ENCODE measurements at places on chromosomes 12 and 14.
A peak's percentile ranks its signal among the peaks of the same experiment; 100 is the strongest.

- no peak for DNase-seq
Measured at GRCh38 chr12:4196805-4197420, 76.6 kb upstream of the CCND2 start.

GRCh38 chr14:27243365-27243764 lies 645.5 kb upstream of the NOVA1 start:
- no peak for DNase-seq

DNA sequence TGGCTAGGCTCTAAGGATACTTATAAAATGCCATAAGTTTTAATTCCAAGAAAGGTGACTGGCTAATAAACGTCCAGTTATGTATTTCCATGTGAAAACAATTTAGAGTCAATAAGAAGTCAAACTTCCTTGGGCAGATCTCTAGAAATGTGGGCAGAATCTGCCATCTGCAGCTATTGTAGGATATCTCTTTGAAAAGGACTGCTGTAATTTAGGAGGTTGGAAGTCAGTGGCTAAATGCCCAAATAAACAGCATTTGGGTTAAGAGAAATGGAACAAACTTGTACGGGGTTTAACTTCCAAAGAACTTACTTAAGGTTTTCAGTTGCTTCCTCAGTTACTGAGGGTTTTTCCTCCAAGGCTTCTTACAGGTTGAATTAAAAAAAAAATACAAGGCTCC lies 121.6 kb downstream of the FIGNL2 start:
- DNase-seq, result no peak

GRCh38 chr12:121326996-121327674 lies 25.1 kb downstream of the ANAPC5 start:
- peak; percentile 32 for DNase-seq

GRCh38 chr12:50706606-50707005 lies 57.3 kb upstream of the ATF1 start:
- no peak for DNase-seq

DNA sequence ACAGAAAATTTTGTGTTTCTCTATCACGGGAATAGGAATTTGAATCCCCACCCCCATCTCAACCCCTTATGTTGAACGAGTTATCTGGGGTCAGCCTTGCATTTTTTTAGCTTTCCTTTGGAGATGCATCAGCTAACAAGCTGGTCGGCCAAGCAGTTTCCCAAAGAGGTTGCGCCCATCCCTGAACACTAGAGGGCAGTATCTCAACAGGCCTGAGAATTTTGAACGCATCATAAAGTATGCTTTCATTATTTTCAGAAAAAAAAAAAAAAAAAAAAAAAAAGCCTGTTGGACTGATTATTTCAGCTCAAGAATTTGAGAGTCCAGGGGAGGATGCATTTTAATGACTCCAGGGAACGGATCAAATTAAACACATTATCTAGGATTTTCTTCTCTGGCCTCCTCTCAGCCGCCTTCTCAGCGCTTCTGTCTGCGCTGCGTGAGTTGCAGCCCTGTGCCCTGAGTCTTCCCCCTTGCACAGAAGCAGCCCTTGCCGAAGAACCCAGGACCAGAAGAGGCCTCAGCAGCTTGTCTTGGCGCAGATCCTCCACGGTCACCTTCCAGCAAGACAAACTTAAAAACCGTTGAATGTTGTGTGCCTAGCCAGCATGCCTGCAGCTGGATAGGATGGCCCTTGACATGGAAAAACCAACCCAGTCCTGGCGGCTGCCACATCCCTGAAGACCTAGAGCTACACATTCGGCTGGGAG lies 76.6 kb upstream of the GZMB start:
- DNase-seq, result peak; percentile 58

- DNase-seq, result no peak
Measured at GRCh38 chr14:104898195-104898558, 26.5 kb upstream of the PLD4 start.

- DNase-seq, result peak; percentile 20
Measured at GRCh38 chr12:13208533-13209435, 12.3 kb downstream of the EMP1 start.

- no peak for DNase-seq
Measured at GRCh38 chr12:18570543-18570942, 167.3 kb downstream of the PLCZ1 start.

DNA sequence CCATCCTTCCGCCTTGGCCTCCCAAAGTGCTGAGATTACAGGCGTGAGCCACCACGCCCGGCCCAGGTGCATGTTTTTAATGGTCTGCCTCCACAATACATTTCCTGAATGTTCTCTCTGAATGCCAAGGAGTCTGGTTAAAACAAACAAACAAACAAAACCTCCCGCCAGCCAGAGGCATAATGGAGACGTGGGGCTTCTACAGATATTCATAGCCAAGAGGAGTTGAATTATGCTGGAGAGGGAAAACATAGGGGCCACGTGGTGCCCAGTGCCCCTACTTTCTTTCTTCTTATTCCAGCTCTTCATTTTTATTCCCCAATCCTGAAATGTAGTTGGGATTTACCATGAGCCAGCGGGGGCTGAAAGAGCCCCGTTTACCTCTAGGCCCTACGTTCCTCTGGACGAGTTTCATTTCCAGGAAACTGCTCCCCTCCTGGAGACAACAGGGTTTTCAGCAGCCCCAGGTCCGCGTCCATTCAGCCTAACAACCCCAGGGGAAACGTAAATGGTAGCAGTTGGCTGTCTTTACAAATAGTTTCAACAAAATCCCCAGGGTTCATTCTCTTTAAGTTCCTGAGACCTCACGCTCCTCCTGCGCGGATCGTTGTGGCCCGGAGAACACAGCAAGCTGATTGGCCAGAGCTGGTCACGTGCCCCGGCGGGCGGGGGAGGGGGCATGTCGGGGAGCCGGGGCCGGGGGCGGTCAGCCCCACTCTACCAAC lies 108.5 kb upstream of the ESRRB start:
- peak; percentile 36 for DNase-seq

- DNase-seq, result no peak
Measured at GRCh38 chr14:76613616-76614015, 147.7 kb upstream of the VASH1 start.

- no peak for DNase-seq
Measured at GRCh38 chr12:3726456-3726855, 26.5 kb downstream of the CRACR2A start.

GRCh38 chr14:96383445-96383844 lies 8.5 kb upstream of the AK7 start:
- no peak for DNase-seq

DNA sequence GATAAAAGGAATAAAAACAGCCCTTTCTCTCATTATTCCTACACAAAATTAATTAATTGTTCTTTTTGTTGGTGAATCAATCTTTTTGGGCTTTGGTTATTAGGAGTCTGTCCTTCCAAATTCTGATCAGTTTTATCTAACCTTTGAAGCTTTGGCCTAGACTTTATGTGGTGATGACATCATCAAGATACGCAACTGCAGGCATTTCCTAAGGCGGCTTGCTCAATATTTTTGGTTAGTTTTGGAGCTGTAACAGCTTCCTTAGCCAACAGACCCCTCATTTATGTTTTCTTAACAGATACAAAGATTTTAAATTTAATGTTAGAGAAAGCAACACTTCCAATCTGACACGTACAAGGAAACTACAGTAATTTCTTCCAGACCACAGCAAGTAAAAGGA lies 87.8 kb upstream of the PDE3A start:
- DNase-seq, result no peak

DNA sequence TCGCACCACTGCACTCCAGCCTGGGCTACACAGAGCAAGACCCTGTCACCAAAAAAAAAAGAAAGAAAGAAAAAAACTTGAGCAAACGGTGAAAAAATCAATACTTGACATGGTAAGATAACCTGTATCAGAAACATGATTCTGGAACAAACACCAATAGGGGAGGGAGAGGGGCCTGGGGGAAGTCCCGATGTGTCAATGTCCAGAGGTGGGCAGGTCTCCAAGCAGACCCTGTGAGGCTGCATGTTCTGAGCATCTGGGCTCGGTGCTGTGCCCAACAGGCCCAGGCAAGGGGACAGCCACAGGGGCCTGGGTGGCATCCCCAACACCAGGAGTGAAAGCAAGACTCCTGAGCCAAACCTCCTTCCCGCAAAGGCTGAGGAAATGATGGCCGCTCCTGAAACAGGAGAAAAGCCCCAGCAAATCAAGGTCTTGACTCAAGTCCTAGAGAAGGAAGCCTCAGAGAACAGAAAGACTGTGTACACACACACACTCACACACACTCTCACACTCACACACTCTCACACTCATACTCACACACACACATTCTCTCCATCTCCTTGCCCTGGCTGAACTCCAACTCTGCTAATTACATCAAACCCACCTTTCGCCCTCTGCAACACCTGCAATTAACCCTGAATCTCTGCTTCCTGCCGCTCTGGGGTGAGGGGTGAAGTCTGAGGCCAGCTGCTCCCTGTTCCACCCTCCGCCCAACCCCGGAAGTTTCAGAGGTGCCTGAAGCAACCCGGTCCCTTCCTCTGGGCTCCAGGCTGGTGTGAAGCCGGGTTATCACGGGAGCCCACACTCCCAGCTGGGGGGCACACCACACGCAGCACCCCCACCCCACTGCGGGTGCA lies 20.4 kb downstream of the CCDC88C start:
- no peak for DNase-seq

DNA sequence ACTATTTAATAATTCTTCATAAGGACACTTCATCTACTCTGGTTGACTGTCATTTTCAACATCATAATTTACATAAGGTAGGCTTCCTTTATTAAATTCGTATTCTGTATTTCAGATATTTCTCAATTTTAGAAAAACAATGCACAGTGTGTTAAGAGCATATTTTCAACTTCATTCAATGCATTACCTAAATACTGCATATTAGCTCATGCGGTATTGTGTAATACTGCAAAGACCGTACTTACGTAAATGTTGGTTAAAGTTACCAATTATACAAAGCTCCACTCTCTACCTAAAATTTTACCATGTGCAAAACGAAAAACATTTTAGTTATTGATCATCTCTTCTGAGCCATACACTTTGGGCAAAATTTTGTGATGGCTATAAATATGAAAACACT lies 62.8 kb downstream of the EXOC5 start:
- no peak for DNase-seq

DNA sequence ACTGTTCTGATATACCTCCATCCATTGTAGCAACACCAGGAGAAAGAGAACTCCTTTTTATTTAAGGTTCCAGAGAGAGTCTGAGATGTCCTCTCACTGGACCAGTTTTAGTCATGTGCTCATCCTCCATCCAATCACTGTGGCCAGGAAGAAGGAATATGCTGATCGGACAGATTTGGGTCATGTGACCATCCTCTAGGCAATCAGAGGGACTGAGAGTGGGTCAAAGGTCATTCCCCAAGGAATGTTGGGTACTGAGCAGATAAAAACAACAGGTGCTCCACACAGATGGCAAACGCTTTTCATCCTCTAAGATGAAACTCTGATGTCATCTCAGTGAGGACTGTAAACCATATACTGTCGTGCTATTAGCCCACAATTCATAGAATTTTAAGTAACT lies 28.8 kb upstream of the RPH3A start:
- no peak for DNase-seq

DNA sequence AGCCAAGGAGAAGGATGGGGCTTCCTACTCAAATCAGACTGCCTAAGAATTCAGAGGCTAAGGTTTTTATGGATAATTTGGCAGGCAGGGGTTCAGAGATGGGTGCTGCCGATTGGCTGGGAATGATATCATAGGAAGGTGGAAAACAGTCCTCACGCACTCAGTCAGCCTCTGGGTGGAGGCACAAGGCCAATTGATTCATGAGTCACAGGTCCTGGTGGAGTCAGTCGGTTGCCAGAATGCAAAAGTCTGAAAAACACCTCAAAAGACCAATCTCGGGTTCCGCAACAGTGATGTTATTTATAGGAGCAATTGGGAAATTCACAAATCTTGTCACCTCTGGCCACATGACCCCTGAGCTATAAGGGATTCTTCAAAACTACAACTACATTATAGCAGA lies 105.5 kb downstream of the GXYLT1 start:
- no peak for DNase-seq

DNA sequence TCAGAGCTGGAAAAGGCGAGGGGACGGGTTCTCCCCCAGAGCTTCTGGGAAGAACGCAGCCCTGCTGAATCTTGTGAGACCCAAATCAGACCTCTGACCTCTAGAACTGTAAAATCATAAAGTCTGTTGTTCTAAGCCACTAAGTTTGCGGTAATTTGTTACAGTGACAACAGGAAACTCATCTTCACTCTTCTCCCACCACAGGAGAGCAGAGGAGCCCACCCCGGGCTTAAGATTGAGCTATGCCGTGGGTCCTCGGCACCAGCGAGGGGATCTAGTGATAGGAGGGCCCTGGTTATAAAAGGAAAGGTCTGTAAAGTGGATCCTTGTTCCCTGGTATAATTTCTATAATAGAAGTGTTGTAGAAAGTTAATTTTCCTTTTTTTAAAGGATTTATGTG lies 7.6 kb downstream of the MLXIP start:
- no peak for DNase-seq

DNA sequence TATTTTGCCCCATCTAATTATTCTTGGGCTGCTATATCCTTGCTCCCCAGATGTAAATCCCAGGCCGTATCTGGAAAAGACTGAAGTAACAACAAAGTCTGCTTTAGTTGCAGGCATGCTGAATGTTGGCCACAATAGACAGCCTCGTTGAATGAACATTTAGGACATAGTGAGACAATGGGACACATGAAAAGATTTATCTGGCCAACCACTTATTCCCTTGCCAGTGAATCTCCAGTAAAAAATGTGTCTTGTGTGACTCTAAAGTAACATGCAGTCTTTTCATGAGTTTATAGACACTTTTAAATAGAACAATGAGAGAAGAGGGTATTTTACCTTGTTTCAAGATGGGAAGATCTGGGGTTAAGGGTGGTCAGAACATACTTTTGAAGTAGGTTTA lies 60.2 kb upstream of the STXBP6 start:
- DNase-seq, result no peak

DNA sequence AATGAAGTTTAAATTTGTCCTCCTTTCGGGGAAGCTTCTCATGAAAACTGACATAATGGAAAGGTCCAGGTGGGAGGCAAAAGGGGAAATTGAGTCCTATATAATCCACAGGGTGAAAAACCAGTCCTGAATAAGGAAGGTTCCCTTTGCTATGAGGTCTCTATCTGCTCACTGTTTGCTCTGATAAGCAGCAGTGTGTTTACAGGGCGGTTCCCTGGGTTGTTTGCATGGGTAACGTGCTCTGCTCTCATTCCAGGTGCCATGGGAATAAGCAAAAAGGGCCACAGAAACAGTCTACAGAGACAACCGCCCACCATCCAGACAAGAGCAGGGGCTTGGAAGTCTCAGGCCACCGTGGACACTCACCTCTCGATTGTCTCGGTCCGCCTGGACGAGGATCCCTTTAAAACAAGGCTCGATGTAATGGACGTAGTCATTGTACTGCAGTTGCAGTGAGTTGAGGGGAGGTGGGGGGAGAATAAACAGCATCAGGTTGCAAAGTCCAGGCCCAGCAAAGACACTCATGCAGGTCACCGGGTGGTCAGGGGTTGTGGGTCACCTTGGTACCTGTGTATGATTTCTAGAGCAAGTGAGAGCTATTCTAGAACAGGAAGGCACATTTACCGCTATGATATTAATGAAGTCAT lies 32.7 kb downstream of the CACNA2D4 start:
- DNase-seq, result no peak

- no peak for DNase-seq
Measured at GRCh38 chr12:111773801-111774551, 7.2 kb downstream of the ALDH2 start.
